ENCODE measurements at places on chromosomes 6 and 20.

- ATAC-seq, result peak; percentile 87
These were observed 614.5 kb upstream of the FLRT3 start for GRCh38 chr20:14951707-14952418.

- peak; percentile 35 for ATAC-seq
These were observed 7.1 kb upstream of the TCP11 start for GRCh38 chr6:35148167-35148741.

GRCh38 chr6:114939630-114940029 lies 596.8 kb upstream of the HS3ST5 start:
- ATAC-seq, result no peak

DNA sequence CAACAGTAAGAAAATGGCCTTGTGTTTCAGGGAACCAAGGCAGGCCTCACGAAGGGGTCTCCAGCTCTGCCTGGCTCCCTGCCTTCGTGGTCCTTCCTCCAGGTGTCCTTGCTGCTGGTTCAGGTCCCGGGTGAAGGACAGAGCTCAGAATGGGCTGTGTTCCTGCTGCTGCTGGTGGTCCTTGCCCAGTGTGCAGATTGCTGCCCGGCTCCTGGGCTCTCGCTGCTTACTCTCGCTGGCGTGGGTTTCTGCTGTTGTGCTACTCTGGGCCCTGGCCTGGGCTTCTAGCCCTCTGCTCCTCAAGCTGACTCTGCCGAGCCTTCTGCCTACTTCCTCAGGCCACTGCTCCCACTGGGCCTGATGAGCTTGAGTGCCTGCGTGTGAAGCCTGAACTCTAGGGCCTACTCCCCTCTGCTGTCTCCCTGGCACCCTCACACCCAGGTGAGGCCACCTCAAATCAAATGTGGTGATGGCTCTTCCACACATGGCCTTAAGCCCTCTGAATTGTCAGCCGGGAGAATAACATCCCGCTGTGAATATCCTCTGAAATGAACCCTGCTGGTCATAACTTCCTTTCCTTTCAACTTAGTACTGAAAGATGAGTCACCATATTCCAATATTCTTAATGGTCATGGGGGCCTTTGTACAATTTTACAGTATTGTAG lies 171.6 kb downstream of the FOXC1 start:
- ATAC-seq, result peak; percentile 40

DNA sequence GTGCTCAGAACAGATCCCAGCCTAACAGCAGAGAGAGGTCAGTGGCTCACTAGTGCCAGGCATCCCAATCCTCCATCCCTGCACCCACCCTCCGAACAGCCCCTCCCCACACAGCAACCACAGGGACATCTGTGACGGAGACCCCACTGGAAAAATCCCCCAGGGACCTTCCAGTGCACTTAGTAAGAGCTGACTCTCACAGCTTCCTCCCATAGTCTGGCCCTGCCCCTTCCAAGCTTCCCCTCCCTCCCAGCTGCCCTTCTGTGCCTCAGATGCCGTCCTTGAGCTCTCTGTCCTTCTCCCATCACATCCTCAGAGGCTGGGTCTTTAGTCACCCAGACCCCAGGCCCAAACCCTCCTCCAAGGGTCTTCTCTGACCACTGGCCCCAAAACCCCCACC lies 9.7 kb upstream of the THBS2 start:
- peak; percentile 82 for ATAC-seq

DNA sequence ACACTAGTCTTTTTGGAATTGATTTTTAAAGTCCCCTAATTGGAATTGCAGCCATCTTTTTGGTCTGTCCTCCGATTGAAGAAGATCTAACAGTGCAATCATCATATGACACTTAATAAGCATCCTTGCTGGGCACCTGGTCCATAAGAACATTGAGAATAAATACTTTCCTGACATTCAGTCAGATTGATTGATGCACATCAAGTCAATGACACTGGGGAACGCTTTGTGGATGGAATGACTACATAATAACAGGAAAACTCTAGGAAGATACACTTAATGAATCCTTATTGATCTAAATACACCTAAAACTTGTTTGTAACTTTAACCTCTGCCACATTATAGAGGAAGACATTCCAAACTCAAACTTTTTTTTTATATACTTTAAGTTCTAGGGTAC lies 255.7 kb downstream of the PRKN start:
- no peak for ATAC-seq

DNA sequence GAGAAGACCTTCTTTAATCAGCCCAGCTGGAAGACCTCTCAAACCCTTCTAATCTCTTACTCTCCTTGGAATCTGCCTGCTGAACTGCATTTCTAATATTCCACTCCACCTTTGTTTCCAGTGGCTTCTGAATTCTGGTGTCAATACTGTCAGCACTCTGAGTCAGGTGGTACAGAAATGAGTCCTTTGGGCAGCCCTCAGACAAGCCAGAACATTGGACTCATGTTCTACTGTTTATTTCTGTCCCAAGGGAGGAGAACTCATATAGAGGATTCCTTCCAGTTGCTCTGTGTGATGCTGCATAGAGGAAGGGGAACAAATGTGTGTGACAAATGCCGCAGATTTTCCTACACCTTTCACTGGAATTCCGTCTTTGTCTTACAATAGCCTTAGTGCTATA lies 114.8 kb downstream of the PHF3 start:
- no peak for ATAC-seq

- no peak for ATAC-seq
These were observed 103.6 kb upstream of the BMP2 start for GRCh38 chr20:6663751-6664388.

DNA sequence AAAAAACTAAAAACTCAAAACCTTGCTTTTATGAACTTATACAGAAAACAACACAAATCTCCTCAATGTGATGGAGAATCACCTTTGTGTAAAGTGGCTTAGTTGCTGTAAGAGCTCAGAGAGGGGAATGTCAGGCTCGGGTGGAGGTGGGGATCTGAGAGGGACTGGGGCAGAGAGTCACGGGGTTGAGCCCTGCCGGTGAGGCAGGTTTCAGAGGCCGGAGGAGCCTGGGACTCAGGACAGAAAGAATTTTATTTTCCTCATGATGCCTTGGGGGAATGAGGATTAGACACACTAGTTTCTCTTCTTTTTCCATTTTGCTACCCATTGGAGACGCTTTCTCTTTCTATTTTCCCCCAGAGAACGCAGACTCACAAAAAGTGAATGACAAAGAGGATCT lies 252.3 kb upstream of the FOXQ1 start:
- no peak for ATAC-seq

Measured in SK-N-SH treated with all-trans-retinoic acid at 6 μM for 48 hours (cell line).